ENCODE measurements at places on chromosomes 1 and 21. TPM values are rescaled to one million over a fixed set of nuclear protein-coding genes. Genes with fewer than 3 reads are reported as not detected.

Gene OLFML2B
- 46.6 TPM for total RNA-seq

Gene AVPR1B
- not detected for total RNA-seq

DNA sequence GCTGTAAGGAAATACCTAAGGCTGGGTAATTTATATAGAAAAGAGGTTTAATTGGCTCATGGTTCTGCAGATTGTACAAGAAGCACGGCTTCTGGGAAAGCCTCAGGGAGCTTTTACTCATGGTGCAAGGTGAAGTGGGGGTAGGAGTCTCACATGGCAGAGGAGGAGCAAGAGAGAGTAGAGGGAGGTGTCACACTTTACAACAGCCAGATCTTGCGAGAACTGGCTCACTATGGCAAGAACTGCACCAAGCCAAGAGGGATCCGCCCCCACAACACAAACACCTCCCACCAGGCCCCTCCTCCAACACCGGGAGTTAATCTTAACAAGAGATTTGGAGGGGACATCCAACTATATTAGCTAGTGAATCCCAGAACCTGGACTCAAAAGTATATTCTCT lies 135.4 kb upstream of the SOD1 start:
- H3K27me3 ChIP-seq = no peaks in the 10 kb centered on the region
- no peaks in the 10 kb centered on the region for H3K4me1 ChIP-seq
- H3K27ac ChIP-seq = no peak overlapping the region
- no peaks in the 10 kb centered on the region for H3K36me3 ChIP-seq
- no peak overlapping the region for H3K4me3 ChIP-seq

GRCh38 chr1:32782086-32782485 lies 35.1 kb downstream of the YARS1 start:
- H3K27me3 ChIP-seq = no peaks in the 10 kb centered on the region
- peaks cover 58% of the 10 kb centered on the region for H3K36me3 ChIP-seq
- H3K27ac ChIP-seq = no peak overlapping the region
- H3K4me1 ChIP-seq = no peaks in the 10 kb centered on the region
